ENCODE measurements at places on chromosomes 6 and 20.

- H3K27ac ChIP-seq: no peak overlapping the region
- no peak for DNase-seq
- H3K36me3 ChIP-seq: no peaks in the 10 kb centered on the region
- no peaks in the 10 kb centered on the region for H3K4me1 ChIP-seq
- no peaks in the 10 kb centered on the region for H3K27me3 ChIP-seq
Observed at GRCh38 chr6:100185615-100186014, 191.6 kb upstream of the MCHR2 start.

GRCh38 chr6:70142034-70142433, 160.8 kb downstream of the COL9A1 start:
- H3K36me3 ChIP-seq: no peaks in the 10 kb centered on the region
- H3K27me3 ChIP-seq: no peaks in the 10 kb centered on the region
- no peak for DNase-seq
- no peak overlapping the region for H3K4me3 ChIP-seq
- no peaks in the 10 kb centered on the region for H3K4me1 ChIP-seq

GRCh38 chr6:4049246-4049645, 29.7 kb downstream of the FAM217A start:
- no peak overlapping the region for H3K4me3 ChIP-seq
- H3K4me1 ChIP-seq: no peaks in the 10 kb centered on the region
- H3K27ac ChIP-seq: no peak overlapping the region

- H3K36me3 ChIP-seq: no peaks in the 10 kb centered on the region
- no peak overlapping the region for H3K4me3 ChIP-seq
- no peak overlapping the region for H3K27ac ChIP-seq
- no peak for DNase-seq
- H3K4me1 ChIP-seq: peaks cover 14% of the 10 kb centered on the region
Observed at GRCh38 chr20:40966516-40967185, 62.0 kb upstream of the TOP1 start.

DNA sequence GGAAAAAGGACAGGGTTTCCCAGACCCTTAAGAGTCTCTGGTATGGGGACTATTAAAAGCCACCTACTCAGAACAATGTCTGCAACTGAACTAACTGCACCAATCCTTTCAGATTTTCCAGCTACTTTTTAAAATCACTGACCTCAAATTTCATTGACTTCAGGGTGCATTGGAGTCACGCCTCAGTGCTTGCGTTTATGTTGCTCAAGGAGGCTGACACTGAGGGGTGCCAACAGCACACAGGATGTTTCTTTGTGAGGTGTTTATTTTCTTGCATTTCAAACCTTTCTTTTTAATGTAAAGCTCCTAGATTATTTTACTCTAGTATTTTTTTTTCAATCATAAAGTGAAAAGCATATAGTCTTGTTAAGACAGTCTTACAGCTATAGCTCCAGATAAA, 402.0 kb upstream of the SLC35B3 start:
- no peaks in the 10 kb centered on the region for H3K4me1 ChIP-seq
- H3K4me3 ChIP-seq: no peak overlapping the region
- H3K36me3 ChIP-seq: no peaks in the 10 kb centered on the region
- H3K27me3 ChIP-seq: no peaks in the 10 kb centered on the region

DNA sequence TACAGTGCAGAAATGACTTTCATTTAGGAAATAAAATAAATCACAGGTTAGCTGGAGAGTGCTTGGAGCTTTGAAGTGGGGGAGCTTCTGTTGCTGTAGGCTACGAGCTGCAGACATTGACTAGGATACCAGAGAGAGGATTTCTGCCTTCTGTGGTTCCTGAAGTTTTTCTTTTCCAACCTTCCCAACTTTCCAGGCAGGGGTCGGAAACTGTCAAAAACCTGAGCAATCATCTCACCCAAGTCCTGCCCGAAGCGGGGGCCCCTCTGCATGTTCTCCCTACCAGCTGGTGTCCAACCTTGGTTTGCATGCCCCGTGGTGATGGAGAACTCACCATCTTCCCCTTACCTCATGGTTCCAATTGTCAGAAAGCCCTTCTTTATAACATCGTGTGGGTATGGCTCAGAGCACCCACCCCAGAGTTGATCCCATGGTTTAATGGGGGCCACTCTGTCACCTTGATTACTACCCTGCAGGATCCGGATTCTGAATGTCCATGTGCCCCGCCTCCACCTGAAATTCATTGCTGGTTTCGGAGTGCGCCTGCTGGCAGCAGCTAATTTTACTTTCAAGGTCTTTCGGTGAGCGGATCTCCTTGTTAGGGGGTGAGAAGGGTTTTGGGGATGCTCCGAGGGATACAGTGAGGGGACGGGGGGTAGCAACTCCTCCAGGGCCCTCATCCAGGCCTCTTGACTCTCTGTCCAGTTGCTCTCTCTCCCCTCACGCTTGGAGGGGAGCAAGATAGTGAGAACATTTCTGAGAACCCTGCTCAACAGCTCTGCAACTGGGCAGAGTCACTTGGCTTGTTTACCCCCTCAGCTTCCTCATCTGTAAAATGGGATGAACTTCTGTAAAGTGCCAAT, 5.1 kb downstream of the BPIFB2 start:
- DNase-seq: no peak
- no peaks in the 10 kb centered on the region for H3K36me3 ChIP-seq
- no peak overlapping the region for H3K27ac ChIP-seq
- H3K4me3 ChIP-seq: no peak overlapping the region
- peaks cover 7% of the 10 kb centered on the region for H3K27me3 ChIP-seq
- H3K4me1 ChIP-seq: no peaks in the 10 kb centered on the region

DNA sequence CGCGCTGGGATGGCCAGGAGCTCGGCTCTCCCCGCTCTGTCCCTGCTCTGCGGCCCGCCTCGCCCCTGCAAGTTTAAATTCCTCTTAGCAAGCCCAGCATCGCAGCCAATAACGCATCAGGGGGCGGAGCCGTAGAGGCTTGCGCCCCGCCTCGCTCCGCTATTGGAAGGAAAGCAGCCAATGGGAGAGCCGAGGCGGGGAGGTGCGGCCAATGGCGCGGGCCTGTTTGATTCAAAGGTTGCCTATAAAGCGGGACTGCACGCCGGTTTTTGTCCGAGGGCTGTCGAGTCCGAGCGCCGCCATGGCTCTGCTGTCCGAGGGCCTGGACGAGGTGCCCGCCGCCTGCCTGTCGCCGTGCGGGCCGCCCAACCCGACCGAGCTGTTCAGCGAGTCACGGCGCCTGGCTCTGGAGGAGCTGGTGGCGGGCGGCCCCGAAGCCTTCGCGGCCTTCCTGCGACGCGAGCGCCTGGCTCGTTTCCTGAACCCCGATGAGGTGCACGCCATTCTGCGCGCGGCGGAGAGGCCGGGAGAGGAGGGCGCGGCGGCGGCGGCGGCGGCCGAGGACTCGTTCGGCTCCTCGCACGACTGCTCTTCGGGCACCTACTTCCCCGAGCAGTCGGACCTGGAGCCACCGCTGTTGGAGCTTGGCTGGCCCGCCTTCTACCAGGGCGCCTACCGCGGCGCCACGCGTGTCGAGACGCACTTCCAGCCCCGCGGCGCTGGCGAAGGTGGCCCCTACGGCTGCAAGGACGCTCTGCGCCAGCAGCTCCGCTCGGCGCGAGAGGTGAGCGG, at the start of gene FAM83D:
Gene FAM83D (plus strand): TSS at position 276 of the 792 bp plus-strand sequence. CDS start 26 bp downstream, at position 302.
- H3K36me3 ChIP-seq: peaks cover 12% of the 10 kb centered on the region
- H3K4me1 ChIP-seq: peaks cover 39% of the 10 kb centered on the region
- no peaks in the 10 kb centered on the region for H3K27me3 ChIP-seq
- peak; percentile 97 for DNase-seq
- peak within 1 kb of the TSS; percentile 81 for H3K27ac ChIP-seq

Measured in activated T-helper 1 cell treated with anti-CD3 and anti-CD28 coated beads, Interleukin-12 subunit alpha, Interleukin-12 subunit beta, Interleukin-2, Interleukin-4 antibody, amounts not matched to agents 30 ng/mL and 10 ng/mL and 1 ng/mL, durations not matched to agents 14 hours and 24 hours and 36 hours (primary cell).